Activated CD4-positive, alpha-beta T cell treated with anti-CD3 and anti-CD28 coated beads, Interleukin-2, amount 10 ng/mL, durations not matched to agents 7 days and 5 days (primary cell): ENCODE measurements at places on chromosomes 1 and 21.
A peak's percentile ranks its signal among the peaks of the same experiment; 100 is the strongest.

- DNase-seq, result no peak
Observed at GRCh38 chr1:182173808-182174512, 112.4 kb upstream of the ZNF648 start.

- no peak for DNase-seq
Observed at GRCh38 chr1:174788981-174789380, 210.8 kb upstream of the CACYBP start.

GRCh38 chr1:54136269-54136896 is 16.4 kb downstream of the CDCP2 start:
- no peak for DNase-seq

DNA sequence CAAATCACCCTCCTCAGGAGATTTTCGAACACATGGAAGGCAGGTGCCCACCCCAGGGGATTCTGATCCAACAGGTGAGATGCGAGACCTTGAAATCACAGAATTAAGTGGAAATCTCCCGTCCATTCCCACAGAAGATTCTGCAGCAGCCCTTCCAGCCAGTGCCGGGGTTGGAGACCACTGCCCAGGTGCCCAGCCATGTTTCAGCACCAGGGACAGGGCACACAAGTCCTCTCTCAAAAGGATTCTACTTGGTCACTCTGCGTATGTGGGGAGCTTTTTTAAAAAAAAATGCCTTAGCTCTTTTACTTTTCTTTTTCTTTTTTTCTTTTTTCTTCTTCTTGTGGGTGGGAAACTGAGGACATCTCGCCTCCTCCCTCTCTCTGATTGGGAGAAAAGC is 80.7 kb downstream of the VWA5B1 start:
- no peak for DNase-seq

- DNase-seq, result no peak
Observed at GRCh38 chr1:214075999-214076707, 88.4 kb downstream of the PROX1 start.

- peak; percentile 73 for DNase-seq
Observed at GRCh38 chr1:2840036-2840809, 38.7 kb upstream of the TTC34 start.

DNA sequence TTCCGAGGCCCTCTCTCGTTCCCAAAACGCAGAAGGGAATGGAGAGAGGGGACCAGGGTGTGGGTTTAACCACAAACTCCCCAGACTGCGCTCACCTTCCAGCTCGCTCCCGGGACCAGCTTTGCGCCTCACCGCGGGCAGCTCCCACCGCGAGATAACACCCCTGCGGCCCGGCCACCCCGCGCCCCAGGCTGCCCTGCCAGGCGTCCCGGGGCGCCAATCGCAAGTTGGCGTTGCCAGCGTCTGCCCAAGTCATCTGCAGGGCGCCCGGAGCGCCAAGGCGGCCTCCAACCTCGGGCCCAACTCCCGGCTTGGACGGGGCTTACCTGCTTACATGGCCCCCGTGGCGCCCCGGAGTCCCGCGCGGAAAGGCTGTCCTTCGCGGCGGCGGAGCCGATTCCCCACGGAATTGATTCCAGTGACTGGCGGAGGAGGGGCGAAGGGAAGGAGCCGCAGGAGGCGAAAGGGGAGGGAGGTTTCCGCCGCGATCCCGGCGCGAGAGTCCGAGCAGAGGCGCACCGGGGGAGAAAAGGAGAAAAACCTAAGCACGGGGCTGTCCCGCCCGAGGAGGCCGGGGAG is 456 bp downstream of the PTPN14 start:
- DNase-seq, result no peak

- DNase-seq, result no peak
Observed at GRCh38 chr21:46634966-46635323, 529 bp upstream of the PRMT2 start.

- DNase-seq, result no peak
Observed at GRCh38 chr1:40679165-40679953, 12.1 kb upstream of the NFYC start.

- DNase-seq, result no peak
Observed at GRCh38 chr1:88016947-88017346, 667.1 kb upstream of the PKN2 start.

- DNase-seq, result no peak
Observed at GRCh38 chr1:40392221-40392620, 18.7 kb downstream of the SMAP2 start.

GRCh38 chr21:29660047-29660720 is 279.6 kb downstream of the GRIK1 start:
- DNase-seq, result no peak

DNA sequence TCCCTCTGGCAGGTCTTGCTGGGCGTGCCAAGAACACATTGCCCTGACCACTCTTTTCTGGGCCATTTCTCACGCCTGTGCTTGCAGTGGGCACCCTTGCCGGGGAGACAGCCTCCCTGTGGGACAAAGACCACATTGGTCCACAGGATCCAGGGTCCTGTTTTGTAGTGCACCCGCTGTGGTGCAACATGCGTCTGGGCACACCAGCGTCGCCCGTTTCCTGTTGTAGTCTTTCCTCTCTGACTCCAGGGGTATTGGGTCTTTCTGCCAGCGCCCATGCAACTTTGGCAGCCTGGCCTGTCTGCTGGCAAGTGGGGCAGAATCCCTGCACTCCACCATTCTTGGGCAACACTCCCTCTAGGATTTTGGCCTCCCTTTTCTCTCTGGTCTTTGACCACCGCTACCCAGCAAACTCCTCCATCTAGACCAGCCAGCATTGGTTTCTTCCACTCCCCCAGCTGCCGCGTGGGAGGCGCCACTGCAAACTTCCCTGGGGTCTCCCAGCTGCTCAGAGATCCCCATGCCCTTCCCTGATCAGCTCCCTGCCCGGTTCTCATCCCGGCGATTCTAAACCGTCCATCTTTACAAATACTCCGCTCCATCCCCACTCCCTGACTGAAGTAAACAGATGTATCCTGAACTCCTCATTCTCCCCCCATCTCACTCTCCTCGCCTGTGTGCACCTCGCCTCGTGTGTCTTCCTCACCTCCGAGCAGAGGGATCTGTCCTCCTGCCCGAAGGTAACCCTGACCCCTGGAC is 1.2 kb upstream of the TPRG1L start:
- DNase-seq, result no peak

DNA sequence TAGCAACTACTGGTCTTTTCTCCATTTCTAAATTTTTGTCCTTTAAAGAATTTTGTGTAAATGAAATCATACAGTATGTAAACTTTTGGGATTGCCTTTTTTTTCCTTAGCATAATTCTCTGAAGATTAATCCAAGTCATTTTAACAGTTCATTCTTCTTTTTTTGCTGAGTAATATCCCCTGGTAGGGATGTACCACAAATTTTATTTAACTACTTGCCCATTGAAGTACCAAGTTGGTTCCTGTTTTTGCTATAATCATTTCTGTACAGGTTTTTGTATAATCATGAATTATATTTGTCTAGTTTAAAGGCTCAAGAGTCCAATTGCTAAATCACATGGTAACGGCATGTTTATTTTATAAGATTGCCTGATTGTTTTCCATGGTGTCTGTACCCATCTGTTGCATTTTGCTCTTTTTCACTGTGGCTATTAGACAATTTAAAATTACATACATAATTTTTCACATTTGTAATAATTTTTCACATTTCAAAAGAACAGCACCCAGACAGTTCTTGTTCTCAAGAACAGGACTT is 891.1 kb downstream of the USP25 start:
- DNase-seq, result no peak

DNA sequence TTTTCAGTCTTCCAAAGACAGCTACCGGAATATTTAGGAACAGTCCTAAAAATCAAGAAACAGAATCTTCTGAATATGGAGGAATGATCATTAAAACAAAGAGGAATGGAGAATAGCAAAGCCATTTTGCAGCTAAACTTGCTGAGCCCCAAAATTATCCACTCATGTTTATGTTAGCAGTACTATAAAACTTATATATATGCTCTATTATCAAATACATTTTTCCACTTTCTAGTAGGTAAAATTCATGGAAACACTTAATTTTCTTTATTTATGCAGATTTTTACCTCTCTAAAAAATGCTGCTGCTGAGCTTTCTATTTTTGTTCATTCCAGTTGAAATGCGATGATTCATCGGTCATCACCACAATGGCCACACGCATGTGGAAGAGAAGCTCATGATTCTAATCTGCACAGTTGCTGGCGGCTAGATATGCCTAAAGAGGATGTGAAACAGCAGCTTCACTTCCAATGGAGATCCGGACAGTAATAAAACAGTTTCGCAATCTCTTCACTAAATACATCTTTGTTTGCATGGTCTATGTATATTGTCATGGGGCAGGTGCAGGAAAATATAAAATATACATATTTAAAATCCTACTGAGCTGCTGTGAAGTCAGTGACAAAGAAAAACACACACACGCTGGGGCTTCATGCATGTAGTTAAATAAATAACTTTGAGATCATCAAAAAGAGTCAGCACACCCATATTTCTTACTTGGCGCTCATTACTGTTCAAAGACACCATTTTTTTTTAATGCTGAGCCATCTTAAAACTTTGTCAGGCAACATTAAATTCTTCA is 292.2 kb downstream of the SMYD3 start:
- no peak for DNase-seq
